ENCODE measurements at places on chromosomes 2 and 18.

GRCh38 chr2:66830881-66831280, 396.0 kb downstream of the MEIS1 start:
- no peak for DNase-seq

DNA sequence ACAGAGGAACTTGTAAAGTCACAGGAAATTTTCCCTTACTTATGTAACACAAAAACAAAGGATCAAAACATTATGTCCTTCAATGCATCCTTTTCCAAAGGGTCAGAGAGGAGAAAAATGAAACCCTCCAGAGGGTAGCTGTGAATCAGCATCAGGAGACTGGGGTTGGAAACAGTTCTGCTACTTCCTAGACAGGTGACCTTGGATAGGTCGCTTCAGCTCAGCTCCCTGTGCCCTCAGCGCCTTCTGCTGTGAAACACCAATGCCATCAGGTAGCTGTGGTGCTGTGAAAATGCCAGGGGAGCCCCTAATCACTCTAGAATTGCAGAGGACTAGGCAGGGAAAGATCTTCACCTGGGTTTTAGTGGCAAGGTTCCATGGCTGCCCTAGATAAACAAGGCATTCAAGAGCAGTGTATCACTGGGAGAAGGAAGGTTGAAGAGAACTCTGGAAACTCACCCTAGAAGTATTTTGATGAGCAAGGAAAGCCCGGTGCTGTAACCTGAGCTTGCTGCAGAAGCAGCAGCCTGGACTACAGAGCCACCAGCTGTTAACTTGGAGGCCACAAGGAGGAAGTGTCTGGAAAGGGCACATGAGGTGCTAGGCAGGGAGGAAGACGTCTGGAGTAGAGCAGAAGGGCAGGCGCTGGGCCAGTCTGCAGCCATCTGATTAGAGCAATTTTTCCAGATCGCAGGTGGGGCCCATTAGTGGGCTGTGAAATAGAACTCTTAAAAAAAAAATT, 100.7 kb upstream of the MCFD2 start:
- peak; percentile 86 for DNase-seq

- no peak for DNase-seq
Measured at GRCh38 chr18:35939138-35939537, 33.3 kb upstream of the RMP24 start.

- DNase-seq = no peak
Measured at GRCh38 chr2:99451686-99452085, 38.1 kb downstream of the REV1 start.

GRCh38 chr2:200732866-200733265, 78.8 kb upstream of the BZW1 start:
- DNase-seq = no peak

GRCh38 chr18:13447621-13448334, 229.2 kb downstream of the LDLRAD4 start:
- DNase-seq = peak; percentile 82

- DNase-seq = no peak
Measured at GRCh38 chr2:233714121-233714520, 1.4 kb downstream of the UGT1A5 start.

- DNase-seq = no peak
Measured at GRCh38 chr18:63192126-63192884, 127.3 kb downstream of the BCL2 start.

DNA sequence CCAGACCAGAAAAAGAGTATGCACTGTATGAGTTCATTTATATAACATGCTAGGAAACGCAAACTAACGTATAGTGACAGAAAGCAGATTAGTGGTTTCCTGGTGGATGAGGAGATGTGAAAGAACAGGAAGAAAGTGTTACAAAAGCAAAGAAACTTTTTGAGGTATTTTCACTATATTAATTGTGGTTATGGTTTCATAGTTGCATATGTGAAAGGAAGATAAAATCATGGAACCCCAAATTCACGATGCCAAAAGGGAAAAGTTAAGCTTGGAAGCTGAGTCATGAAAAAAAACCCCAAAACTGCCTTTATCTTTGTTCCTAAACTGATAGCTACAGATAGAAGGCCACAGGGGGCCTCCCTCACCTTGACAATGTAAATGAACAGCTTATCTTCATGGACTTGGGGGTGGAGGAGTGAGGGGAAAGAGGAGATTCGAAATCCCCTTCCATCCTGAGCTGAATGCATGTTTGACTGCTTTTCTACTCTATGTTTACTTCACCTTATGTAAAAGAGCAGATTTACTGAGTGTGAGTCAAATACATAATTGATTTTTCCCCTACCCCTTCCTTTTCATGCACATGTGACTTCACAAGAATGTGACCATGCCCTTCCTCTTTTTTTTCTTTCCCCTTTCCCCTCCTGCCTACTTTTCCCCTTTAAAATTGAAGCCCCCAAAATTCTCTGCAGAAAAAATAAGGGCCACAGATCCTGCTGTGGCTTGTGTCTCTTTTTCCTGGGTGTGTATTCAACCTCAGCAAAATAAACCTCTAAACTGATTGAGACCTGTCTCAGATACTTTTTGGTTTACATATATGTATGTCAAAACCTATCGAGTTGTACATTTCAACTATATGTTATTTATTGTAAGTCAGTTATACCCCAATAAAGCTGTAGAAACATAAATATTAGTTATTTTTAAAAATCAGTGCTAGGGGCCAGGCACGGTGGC, 100.1 kb upstream of the TLK1 start:
- DNase-seq = no peak

GRCh38 chr18:64872710-64873458, 724.0 kb upstream of the LINC00305 start:
- DNase-seq = no peak

DNA sequence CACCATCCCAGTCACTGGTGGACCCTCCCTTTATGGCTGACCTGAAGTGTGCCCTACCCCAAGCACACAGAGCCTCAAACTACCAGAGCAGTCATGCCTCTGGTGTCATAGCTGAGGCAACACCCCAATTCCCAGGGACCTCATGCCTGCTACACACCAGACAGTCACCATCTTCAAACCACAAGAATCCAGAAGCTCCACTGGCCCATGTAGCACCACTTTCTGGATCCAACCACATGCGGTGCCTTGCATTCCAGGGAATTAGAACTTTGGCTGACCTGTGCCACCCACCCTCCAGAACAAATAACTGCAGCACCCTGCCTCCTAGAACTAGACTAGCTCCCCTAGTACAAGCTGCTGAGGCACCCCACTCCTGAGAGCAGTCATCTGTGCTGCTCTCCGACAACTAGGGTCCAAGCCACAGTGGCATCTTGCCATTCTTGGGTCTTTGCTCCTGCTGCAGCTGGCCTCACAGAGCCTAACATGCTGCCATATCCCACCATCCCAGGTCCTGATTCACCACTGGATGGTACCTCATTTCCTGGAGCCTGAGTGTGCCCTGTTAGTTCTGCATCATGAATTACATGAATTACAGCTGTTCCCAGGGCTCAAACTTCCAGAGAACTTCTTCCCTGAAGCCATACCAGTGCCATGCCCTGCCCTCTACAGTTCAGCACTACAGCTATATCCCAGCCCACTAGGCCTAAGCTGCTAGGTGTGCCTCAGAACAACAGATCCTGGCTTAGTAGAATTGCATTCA, 243.8 kb upstream of the CHST9 start:
- no peak for DNase-seq

DNA sequence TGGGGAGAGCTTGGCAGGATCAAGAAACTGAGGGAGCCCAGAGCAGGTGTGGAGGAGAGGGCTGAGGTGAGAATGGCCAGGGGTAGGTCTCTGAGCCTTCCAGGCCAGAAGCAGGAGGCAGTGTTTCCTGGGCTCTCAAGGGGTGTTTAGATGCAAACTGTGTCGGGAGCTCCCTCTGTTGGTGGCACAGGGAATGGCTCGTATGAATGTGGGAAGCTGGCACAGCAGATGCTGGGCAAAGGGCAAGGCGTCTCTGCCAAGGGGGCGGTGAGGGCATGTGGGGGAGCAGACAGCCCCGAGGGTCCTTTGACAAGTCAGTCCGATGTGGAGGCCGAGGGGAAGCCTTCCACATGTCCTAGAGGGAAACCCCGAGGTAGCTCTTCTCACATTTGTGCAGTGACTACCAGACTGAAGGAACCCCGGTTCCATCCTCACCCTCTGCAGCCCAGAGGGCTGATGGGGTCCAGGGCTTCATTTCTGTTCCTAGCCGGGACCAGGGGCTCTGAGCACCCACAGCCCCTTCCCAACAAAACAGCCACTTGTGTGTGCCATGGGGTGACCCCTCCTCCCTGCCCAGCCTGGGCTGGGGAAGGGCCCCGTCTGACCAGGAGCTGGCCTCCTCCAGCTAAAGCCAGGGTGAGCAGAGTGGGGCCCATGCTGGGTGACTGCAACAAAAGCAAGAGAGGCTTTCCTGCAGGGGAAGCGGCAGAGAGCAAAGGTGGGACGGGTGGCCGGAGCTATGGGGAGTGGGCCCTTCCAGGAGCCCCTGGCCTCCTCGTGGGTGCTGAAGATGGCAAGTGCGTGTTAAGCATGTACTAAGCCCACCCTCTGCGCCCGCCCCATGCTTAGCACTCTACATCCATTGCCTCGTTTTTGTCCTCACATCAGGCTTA, 103.4 kb downstream of the SEPTIN10 start:
- peak; percentile 89 for DNase-seq

DNA sequence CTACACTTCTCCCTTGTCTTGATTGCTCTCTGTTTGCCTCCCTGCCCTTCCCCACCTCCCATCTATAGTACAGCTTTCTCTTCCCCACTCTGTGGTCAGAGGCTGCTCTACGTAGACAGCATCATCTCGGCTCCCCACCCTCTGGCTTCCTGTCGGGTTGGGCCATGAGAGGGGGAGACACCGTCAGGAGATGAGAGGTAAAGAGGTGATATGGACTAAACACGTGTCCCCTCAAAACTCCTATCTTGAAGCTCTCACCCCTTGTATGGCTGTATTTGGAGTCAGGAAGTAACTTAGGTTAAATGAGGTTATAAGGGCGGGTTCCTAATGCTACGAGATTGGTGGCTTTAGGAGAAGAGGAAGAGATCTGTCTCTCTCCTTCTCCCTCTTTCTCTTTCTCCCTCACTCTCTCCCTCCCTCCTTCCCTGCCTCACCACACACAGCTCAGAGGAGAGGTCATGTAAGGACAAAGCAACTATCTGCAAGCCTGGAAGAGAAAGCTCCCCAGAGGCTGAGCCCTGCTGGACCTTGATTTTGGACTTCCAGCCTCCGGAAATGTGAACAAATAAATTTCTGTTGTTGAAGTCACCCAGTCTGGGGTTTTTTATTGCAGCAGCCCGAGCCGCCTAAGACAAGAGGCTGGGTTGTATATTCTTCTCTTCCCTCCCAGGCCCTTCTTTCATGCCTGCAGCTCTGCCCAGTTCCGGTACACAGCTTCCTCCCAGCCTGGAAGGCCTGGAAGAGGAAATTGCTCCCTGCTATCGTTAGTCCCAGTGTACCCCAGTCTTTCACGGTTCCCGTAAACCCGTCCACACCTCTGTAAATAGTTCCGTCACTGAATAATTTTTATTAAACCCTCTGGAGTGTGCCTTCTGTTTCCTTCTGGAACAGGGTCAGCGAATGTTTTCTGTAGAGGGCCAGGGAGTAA, 138.0 kb downstream of the AKAIN1 start:
- peak; percentile 55 for DNase-seq

DNA sequence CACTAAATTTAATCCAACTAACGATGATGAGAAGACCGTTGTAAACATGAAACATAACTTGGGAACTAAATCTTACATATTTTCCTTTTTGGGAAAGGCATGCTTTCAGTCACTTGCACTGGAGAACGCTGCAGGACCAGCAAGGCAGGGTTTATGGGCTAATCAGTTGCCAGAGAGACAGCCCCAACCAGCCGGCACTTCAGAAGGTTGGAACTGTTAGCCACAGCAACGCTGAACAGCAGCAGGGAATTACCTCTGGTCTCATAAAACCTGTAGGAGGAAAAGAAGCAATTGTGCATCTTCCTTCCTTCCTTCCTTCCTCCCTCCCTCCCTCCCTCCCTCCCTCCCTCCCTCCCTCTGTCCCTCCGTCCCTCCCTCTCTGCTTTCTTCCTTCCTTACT, 33.9 kb upstream of the SIX2 start:
- DNase-seq = no peak

GRCh38 chr2:128797533-128797932, 478.9 kb upstream of the HS6ST1 start:
- DNase-seq = no peak

- DNase-seq = no peak
Measured at GRCh38 chr18:32956591-32957315, 183.9 kb upstream of the KLHL14 start.

GRCh38 chr18:6731222-6731596, 1.7 kb downstream of the ARHGAP28 start:
- DNase-seq = no peak

- no peak for DNase-seq
Measured at GRCh38 chr2:158624071-158624667, 167.4 kb downstream of the PKP4 start.

DNA sequence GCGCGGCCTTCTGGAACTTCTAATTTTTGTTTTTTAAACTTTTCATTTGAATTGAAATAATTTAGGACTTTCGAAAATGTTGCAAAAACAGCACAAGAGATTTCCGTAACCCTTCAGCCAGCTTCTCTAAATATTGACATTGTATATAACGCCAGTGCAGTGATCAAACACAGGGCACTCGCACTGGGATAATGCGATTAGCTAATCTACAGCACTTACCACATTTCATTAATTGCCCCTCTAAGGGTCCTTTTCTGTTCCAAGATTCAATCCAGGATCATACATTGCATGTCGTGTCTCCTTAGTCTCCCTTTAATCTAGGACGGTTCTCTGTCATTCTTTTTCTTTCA, 343 bp upstream of the CD302 start:
- no peak for DNase-seq

DNA sequence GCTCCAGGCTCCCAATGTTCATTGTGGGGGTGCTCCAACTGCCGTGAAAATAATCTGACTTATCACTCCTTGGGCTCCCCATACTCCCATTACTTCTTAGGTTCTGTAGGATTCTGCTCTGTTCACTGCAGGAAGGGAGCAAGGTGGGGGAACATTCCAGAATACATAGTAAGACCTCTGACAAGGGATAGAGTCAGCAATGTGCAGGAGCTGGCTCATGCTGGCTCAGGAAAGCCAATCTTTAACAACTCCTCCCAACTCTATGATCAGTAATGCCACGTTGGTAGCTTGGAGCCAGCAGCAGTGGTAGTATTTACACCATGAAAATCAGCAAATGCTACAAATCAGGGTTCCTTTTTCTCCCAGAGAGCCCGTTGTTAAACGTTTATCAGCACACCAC, 44.4 kb downstream of the FECH start:
- no peak for DNase-seq

DNA sequence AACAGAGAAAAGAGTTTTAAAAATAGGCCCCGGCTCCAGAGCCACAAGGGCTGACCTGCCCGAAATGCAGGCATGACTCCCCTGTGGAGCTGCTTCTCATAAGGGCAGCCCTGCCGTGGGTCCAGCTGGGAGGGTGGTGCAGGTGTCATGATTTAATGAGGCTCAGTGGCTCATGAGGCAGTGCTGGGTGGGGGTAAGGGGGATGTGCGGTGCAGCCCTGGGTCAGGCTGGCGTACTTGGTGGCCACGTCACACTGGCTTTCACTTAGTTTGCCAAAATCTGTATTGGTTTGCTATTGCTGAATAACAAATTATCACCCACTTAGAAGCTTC, 33.6 kb downstream of the HJURP start:
- DNase-seq = no peak

DNA sequence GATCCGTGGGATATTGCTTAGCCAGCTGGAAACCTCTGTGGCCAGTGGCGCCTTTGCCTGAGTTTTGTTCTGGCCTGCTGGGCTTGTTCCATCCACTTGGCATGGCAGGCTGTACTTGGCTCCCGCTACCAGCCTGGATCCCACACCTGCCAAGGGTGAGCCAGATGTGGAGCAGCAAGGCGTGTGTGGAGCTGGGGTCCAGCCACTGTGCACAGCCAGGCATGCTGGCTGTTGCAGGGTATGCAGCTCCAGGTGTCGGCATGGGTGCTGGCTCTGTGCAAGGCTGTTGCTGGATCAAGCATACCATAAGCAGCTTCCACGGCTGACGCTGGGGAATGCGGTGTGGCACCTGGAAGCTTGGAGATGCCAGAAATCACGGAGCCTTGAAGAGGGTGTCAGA, 34.5 kb downstream of the PTPN4 start:
- DNase-seq = no peak

Data from psoas muscle (tissue), 8 donors.